ENCODE measurements at places on chromosomes 4 and X. TPM values are rescaled to one million over a fixed set of nuclear protein-coding genes. Genes with fewer than 3 reads are reported as not detected.

Gene GAB3
- total RNA-seq = 0.75 TPM

Gene TMEM47
- total RNA-seq = 1.5 TPM

Gene MUC7
- total RNA-seq = not detected

Gene USP26
- not detected for total RNA-seq

Measured in A549 treated with AZD2906 at 1 μM for 4 hours (cell line).